Stimulated activated naive CD8-positive, alpha-beta T cell treated with anti-CD3 and anti-CD28 coated beads, Interleukin-15, Interleukin-2, amounts not matched to agents 100 U/mL and 50 U/mL, for 24 hours (primary cell): ENCODE measurements at places on chromosomes 16 and 17.
A peak's percentile ranks its signal among the peaks of the same experiment; 100 is the strongest.

- DNase-seq, result no peak
Observed at GRCh38 chr17:32920293-32920692, 7.7 kb upstream of the TMEM98 start.

DNA sequence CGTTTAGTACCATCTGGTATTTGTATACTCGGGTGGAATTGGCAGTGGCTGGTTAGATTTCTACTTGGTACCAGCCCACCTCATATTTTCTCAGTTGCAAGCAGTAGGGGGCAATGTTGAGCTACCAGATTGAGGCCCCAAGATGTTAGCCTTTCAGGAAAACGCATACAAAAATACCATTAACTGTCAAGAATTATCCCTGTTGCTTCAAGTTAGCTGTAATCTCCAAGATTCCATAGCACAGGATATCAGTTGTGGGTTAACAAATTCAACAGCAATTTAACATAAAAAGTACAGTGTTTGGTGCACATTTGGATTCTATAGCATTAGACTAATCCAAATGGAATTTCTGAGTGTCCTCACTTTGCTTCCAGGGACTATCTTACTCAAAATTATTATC is 188.2 kb downstream of the FTO start:
- peak; percentile 52 for DNase-seq

DNA sequence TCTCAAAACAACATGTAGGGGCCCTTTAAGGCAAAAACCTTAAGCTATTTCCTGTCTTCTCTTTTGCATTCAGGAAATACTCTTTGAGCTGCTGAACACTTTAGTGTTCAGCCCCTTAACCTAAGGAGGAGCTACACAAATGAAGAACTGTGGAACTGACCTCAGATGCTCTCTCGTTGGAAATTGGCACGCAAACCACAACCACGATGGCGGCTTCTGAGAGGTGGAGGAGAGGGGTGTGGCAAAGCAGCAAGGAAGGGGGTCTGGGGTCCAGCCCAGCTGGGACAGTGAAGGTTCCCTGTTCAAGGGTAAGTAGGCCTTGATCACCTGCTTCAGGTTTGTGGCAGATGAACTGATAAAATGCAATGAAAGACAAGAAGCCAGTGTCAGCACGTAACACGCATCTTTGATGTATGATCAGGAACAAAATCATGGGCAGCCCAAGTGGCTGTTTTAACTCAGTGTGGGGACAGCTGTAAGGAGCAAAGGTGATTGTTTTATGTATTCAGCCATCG is 291.6 kb upstream of the TNRC6C start:
- DNase-seq, result peak; percentile 69

GRCh38 chr16:49282690-49283375 is 1.2 kb upstream of the CBLN1 start:
- no peak for DNase-seq

DNA sequence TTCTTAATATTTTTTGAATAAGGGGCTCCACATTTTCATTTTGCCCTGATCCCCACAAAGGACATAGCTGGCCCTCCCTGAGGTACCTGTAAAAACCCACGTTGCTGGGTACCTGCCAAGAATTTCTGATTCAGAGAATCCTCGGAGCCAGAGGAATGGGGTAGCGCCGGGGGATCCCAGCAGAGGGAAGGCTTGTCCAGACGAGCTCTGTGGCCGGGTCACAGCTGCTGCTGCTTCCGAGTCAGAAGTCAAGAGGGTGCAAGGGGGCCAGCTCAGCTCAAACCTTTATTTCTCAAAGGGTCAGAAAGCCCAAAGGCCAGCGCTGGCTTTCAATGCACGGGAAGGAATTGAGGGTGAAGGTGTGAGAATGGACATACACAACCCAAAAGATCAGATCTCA is 68.9 kb upstream of the SDK2 start:
- no peak for DNase-seq

GRCh38 chr16:2953706-2954627 is 10.1 kb upstream of the KREMEN2 start:
- DNase-seq, result no peak

- DNase-seq, result no peak
Observed at GRCh38 chr17:15184872-15185624, 80.1 kb downstream of the PMP22 start.

- no peak for DNase-seq
Observed at GRCh38 chr17:28493460-28493859, 12.7 kb upstream of the FOXN1 start.

DNA sequence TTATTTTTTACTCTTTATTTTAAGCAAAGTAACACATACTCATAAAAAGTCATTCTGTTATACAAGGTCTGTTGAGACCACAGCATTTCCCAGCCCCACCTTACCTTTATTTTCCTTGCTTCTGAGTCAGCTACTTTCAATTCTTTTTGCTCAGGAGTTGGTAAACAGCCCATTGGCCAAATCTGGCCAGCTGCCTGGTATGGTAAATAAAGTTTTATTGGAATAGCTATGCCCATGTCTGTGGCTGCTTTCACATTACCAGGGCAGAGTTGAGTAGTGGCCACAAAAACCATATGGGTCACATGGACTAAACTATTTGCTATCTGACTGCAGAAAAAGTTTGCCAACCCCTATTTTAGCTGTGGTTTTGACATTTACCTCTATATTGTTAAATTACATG is 3.4 kb upstream of the NSRP1 start:
- DNase-seq, result peak; percentile 16

DNA sequence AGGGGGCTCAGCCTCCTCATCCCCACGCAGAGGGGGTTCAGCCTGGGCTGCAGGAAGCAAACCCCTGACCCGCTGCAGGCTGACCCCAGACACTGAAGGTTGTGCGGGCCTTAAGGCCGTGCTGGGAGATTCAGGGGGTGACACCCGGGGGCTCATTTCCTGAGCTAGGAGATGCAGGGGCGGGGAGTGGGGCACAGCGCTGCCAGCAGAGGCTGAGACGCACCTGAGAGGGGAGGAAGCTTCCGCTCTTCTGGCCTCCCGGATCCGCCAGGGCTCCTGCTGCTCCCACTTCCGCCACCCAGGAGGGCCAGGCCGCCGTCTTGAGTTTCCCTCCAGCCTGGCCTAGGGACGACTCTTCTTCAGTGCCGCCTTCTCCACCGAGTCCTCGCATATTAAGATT is 173.2 kb upstream of the FOXF1 start:
- DNase-seq, result no peak

- DNase-seq, result no peak
Observed at GRCh38 chr16:73615071-73615940, 567.4 kb upstream of the ZFHX3 start.

GRCh38 chr17:76140661-76141211 is 309 bp downstream of the FOXJ1 start:
- no peak for DNase-seq

DNA sequence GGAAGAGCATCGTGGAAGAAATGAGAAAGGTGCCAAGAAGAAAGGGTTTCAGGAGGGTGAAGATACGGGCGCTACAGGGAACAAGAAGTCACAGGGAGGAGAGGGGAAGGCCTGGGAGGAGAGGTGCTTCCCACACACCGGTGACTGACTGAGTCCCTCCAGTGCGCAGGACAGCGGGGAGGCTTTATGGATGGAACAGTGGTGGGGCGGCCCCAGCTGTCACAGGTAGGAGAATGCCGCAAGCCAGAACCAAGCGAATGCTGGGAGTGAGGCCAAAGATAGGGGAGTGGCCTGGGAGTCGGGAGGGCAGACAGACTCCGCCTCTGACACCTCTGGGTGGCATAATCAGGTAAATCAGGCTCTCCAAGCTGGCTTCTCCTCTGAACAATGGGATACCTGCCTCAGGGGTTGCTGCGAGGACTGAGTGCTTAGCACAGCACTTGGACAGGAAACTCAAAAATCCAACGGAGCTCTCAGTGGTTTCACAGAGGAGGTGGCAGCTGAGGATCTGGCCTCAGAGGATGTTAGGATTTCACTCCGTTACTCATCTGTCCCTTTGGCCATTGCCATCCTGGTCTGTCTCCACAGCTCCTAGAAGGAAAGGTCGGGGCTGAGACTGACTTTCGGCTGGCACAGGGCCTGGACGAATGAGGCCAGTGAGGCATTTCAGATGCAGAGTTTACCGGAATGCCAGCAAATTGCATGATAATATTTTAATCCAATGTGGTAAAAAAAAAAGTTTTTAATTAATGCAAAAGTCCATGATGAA is 717 bp upstream of the CNP start:
- peak; percentile 71 for DNase-seq

DNA sequence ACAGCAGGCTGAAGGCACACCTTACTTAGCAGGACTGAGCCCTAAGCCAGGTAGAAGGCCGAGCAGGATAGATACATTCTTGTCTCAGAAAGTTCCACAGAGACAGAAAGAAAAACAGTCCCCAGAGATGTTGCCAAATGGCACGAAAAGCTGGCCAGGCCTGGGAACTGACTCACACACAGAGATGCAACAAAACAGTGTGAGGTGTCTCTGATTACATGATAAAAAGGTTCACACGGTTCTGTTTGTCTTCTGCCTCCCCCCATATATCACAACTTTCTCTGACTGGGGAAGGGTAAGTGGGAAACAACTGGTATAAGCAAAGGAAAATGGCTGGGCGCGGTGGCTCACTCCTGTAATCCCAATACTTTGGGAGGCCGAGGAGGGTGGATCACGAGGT is 1.7 kb downstream of the WBP2 start:
- DNase-seq, result no peak

GRCh38 chr17:40610359-40610758 is 37.3 kb downstream of the SMARCE1 start:
- DNase-seq, result no peak

GRCh38 chr16:16099320-16099719 is 124.0 kb downstream of the ABCC6 start:
- no peak for DNase-seq

DNA sequence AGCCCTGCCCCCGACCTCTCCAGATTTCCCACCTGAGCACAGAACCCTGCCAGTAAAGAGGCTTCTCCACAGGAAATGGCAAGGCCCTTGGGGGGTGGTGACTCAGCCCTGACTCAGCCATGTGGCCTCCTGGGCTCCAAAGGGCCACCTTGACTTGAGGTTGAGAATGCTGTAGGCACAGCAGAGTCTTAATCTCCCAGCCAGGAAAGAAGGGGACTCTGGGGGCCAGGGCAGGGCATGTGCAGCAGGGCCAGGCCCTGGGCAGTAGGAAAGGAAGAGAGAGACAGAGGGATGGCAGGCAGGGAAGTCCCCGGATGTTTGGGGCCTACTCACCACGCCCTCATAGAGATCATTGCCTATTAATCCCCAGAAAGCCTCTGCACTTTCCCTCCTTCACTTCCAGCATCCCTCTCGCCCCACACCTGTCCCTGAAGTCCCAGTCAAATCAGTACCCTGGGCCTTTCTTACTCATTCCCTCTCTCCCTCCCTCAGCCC is 4.8 kb upstream of the ITGA3 start:
- DNase-seq, result peak; percentile 83

- DNase-seq, result peak; percentile 79
Observed at GRCh38 chr17:28725660-28726225, 290 bp downstream of the TLCD1 start.

- peak; percentile 41 for DNase-seq
Observed at GRCh38 chr16:797120-797420, 3.5 kb downstream of the GNG13 start.

GRCh38 chr16:78504401-78504851 is 405.0 kb downstream of the WWOX start:
- DNase-seq, result no peak

DNA sequence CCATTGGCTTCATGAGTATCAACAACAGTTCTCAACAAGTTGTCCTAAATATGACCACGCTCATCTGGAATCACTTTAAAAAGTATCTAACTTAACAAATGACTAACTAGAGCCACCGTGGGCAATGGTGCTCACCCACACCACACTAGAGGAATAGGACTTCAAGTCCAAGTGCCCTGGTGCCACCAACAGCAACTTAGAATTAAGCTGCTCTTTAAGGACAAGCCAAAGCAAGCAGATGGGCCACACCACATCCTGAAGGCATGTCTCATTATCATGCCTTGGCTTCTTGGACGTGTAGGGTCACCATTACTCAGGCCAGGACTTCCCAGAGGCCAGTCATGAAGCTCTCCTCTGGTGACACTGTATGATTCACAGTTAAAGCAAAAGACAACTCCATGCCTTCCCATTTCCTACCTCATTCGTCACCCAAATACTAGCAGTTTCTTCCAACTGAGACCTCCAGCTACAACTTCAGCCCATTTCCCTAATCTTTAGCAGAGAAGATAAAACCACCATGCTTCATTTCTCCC is 9.4 kb upstream of the SLC6A4 start:
- DNase-seq, result no peak

DNA sequence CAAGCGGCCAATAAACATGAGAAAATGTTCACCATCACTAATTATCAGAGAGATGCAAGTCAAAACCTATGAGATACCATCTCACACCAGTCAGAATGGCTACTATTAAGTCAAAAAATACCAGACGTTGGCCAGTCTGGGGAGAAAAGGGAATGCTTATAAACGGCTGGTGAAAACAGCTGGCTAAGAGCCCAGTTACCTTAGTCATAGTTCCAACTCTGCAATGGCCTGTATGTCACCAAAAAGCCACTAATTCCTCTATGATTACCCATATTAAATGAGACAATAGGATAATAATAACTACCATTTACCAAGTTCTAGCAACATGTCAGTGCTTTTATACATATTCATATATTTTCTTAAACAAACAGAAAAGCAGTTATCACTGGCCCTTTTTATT is 42.9 kb upstream of the CDRT4 start:
- DNase-seq, result no peak

DNA sequence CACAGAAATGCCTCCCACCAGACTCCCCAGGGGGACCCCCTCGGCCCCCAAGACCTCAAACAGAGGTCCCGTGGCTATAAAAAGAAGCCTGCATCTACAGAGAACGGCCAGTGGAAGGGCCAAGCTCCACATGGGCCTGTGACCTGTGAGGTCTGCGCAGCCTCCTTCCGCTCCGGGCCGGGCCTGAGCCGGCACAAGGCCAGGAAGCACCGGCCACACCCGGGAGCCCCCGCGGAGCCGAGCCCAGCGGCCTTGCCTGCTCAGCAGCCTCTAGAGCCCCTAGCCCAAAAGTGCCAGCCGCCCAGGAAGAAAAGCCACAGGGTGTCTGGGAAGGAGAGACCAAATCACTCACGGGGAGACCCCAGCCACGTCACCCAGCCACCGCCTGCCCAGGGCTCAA is 18.3 kb upstream of the ZFPM1 start:
- DNase-seq, result no peak

GRCh38 chr17:37386462-37386861 is 10.7 kb downstream of the C17orf78 start:
- DNase-seq, result no peak

- no peak for DNase-seq
Observed at GRCh38 chr17:15371376-15372130, 30.2 kb upstream of the TEKT3 start.

DNA sequence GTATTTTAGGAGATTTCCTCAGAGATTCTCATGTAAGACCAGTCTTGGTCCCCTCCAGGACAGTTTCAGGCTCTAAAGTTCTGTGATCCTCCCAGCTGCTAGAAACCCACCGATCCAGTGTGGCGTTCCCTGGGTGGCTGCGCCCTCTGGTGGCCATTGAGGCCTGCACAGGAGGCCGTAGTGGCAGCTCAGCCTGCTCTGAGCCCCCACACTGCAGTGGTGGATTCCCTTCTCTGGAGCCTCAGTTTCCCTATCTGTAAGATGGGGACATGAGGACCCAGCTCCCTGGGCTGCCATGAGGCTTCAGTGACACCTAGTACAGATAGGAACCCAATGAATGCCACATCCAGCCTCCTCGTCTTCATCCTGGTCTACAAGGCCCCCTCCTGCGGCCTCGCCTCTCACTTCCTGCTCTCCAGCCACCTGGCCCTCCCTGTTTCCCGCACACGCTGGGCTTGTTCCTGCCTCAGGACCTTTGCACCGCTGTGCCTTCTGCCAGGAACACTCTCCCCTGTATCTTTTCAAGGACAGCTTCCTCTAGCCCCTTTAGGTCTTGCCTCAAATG is 16.5 kb downstream of the CCDC102A start:
- peak; percentile 89 for DNase-seq
